ENCODE measurements at places on chromosomes 5 and 9. TPM values are rescaled to one million over a fixed set of nuclear protein-coding genes. Genes with fewer than 3 reads are reported as not detected.
A peak's percentile ranks its signal among the peaks of the same experiment; 100 is the strongest.

DNA sequence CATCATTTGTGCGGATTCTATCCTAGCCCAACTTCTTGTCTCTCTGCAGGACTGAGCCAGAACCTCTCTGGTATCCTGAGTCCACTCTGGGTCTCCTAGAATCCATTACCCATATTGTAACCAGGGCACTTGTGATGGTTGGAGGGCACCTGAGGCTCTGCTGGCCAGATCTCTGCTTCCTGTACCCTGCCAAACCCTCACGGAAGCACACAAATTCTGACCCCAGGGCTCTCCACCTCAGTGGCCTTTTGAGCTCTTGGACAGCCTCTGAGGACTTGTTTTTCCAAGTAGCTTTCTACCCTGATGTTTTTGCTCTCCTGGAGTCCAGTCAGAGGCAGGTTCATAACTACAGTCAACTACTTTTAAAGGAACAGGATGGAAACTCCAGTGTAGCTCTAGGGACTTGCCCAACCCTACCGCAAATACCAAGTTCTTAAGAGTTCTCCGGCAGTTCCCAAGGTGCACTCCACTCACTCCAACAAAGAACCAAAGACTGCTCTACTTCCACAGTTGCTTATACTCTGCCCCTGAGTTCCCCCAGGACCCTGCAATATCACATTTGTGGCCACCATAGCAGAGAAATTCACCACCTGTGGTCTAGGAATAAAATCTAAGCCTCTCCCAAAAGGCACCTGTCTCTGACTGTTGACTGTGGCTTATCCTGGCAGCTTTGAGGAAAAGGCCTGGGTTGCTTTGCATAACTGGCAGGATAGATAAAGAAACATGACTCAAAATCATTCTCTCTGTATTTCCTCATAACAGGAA, 9.6 kb downstream of the PIP5K1B start:
- DNase-seq, result peak; percentile 45
- peaks cover 4% of the 10 kb centered on the region for H3K4me1 ChIP-seq
- peak overlapping the region; percentile 78 for H3K27ac ChIP-seq
- H3K27me3 ChIP-seq, result peaks cover 3% of the 10 kb centered on the region
- no peak overlapping the region for H3K4me3 ChIP-seq
- H3K36me3 ChIP-seq, result no peaks in the 10 kb centered on the region

GRCh38 chr5:75214928-75215327, 21.8 kb downstream of the ANKRD31 start:
- peak; percentile 8 for DNase-seq
- no peak overlapping the region for H3K4me3 ChIP-seq
- no peak overlapping the region for H3K27ac ChIP-seq

- H3K4me1 ChIP-seq, result peaks cover 65% of the 10 kb centered on the region
- peak; percentile 74 for DNase-seq
- peaks cover 39% of the 10 kb centered on the region for H3K36me3 ChIP-seq
- H3K4me3 ChIP-seq, result no peak overlapping the region
Measured at GRCh38 chr9:134438195-134438788, 112.0 kb downstream of the RXRA start.

DNA sequence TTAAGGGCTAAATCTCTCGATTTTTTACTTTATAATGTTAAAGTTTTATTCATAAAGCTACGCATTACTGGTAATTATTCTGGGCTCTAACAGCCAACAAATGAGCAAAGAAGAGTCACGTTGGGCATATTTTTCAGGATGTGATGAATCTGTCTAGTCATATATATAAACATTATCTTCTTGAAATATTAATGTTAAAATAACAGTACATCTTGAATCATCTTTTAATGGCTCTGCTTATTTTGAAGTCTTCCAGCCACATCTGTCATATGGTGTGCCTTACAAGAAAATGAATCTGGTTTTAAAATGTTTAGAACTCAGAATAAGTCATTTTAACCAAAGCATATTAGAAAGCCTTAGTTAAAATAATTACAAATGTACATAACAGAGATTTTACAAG, 96.9 kb downstream of the CWC27 start:
- no peak overlapping the region for H3K27ac ChIP-seq
- H3K27me3 ChIP-seq, result no peaks in the 10 kb centered on the region
- no peaks in the 10 kb centered on the region for H3K36me3 ChIP-seq
- H3K4me3 ChIP-seq, result no peak overlapping the region

GRCh38 chr9:19460243-19460642, 51.4 kb downstream of the ACER2 start:
- no peak overlapping the region for H3K27ac ChIP-seq
- no peaks in the 10 kb centered on the region for H3K36me3 ChIP-seq
- peaks cover 22% of the 10 kb centered on the region for H3K4me1 ChIP-seq
- no peak overlapping the region for H3K4me3 ChIP-seq
- peak; percentile 23 for DNase-seq

DNA sequence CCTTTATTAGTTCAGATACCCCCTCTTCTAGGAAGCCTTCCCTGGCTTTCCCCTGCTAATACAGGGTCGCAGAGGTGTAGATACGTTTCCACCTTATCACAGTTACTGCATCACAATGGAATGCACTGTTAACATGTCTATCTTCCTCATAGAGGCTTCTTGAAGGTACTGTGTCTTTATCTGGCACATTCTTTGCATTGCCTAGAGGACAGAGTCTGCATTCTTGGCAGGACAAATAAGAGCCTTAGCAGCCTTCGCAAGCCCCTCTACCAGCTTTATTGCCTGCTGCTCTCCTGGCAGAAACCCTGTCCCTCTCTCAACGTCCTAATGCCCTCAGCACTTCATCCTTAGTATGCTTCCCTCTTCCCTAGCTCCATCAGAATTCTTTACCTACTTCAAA, 31.6 kb downstream of the SLC1A3 start:
- H3K27ac ChIP-seq, result no peak overlapping the region
- no peak overlapping the region for H3K4me3 ChIP-seq
- H3K27me3 ChIP-seq, result no peaks in the 10 kb centered on the region
- H3K4me1 ChIP-seq, result no peaks in the 10 kb centered on the region
- no peaks in the 10 kb centered on the region for H3K36me3 ChIP-seq

- no peak overlapping the region for H3K4me3 ChIP-seq
- no peaks in the 10 kb centered on the region for H3K36me3 ChIP-seq
- H3K27ac ChIP-seq, result no peak overlapping the region
- no peak for DNase-seq
Measured at GRCh38 chr5:4625206-4625896, 514.8 kb upstream of the ADAMTS16 start.

DNA sequence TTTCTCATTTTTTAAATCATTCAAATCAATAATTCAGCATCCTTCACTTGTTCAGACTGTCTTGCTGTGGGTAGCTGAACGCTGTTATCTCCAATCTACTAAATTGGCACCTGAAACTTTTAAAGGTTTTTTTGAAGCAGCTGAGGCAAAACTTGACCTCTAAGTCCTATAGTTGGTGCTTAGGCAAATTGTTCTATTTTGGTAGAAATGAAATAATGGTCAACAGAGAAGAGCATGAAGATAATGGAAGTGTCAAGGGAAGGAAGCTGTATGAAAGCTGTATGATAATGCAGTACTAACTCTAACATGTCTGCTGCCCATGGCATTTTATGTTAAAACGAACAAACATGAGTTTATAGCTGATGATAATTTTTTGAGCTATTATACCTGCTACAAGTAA, 138.0 kb downstream of the GDNF start:
- no peaks in the 10 kb centered on the region for H3K4me1 ChIP-seq
- no peak for DNase-seq
- H3K4me3 ChIP-seq, result no peak overlapping the region
- H3K36me3 ChIP-seq, result no peaks in the 10 kb centered on the region

GRCh38 chr9:61674465-61674864, 484.6 kb downstream of the SPATA31A7 start:
- no peak overlapping the region for H3K27ac ChIP-seq
- no peaks in the 10 kb centered on the region for H3K36me3 ChIP-seq
- H3K27me3 ChIP-seq, result no peaks in the 10 kb centered on the region
- no peaks in the 10 kb centered on the region for H3K4me1 ChIP-seq

- peaks cover 8% of the 10 kb centered on the region for H3K36me3 ChIP-seq
- no peak for DNase-seq
- H3K4me3 ChIP-seq, result no peak overlapping the region
- H3K27ac ChIP-seq, result no peak overlapping the region
Measured at GRCh38 chr9:77779010-77779409, 130.9 kb upstream of the GNA14 start.

DNA sequence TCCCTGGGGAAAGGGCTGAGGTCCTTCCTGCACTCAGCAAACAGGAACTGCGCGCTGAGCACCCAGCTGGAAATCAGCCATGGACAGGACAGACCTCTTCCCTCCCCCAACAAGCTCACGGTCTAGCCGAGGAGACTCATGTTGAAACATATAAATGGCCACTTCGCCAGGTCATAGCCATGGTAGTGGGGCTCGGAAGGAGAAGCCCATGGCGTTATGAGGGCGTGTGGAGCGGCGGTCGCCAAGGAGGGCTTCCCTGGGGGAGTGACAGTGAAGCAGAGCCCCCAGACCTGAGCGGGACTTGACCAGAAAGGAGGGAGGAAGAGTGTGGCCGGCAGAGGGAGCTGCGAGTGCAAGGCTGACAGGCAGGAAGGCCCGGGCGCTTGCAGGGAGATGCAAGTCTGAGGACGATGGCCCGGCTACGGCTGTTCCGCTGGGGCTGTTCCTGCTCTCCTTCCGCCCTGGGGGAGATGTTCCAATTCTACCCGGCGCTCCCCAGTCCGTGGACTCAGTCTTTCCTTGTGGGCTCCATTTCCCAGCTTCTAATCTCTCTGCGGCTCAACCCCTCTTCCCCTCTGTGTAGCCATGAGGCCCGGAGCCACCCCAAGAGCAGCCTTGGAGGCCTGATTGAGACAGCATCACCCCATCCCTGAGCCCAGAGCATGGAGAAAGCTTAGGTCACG, 43.9 kb upstream of the PRRC2B start:
- H3K4me1 ChIP-seq, result peaks cover 12% of the 10 kb centered on the region
- H3K27ac ChIP-seq, result no peak overlapping the region
- peak; percentile 93 for DNase-seq
- H3K27me3 ChIP-seq, result no peaks in the 10 kb centered on the region

DNA sequence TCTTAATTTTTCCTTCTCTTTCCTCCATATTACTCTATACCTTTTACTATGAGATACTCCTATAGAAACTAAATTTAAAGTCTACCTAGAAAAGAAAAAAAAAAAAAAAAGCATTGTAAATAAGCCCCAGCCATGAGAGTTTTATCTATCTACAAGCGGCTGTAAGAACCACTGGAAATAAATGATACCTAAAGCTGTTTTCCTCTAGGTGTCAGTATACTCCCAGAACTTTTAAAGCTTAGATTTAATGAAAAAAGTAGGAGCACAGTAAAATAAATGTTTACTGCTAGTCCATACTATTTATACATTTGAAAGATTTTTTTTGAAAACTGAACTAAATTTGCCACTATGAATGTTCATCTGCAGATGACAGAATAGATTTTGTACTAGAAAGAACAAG, 26.2 kb downstream of the TYRP1 start:
- H3K27ac ChIP-seq, result no peak overlapping the region
- no peak overlapping the region for H3K4me3 ChIP-seq
- H3K27me3 ChIP-seq, result no peaks in the 10 kb centered on the region
- no peak for DNase-seq
- H3K4me1 ChIP-seq, result no peaks in the 10 kb centered on the region
- no peaks in the 10 kb centered on the region for H3K36me3 ChIP-seq

- peak; percentile 63 for DNase-seq
- H3K4me1 ChIP-seq, result peaks cover 63% of the 10 kb centered on the region
- H3K4me3 ChIP-seq, result no peak overlapping the region
- no peaks in the 10 kb centered on the region for H3K36me3 ChIP-seq
- H3K27me3 ChIP-seq, result no peaks in the 10 kb centered on the region
Measured at GRCh38 chr9:136564379-136564988, 18.6 kb upstream of the NOTCH1 start.

GRCh38 chr5:138961221-138961620, 86.1 kb upstream of the LRRTM2 start:
- H3K27me3 ChIP-seq, result no peaks in the 10 kb centered on the region
- H3K4me1 ChIP-seq, result no peaks in the 10 kb centered on the region
- no peak for DNase-seq
- H3K27ac ChIP-seq, result no peak overlapping the region

GRCh38 chr5:1113805-1114586, 2.1 kb upstream of the SLC12A7 start:
- H3K27ac ChIP-seq, result no peak overlapping the region
- H3K4me3 ChIP-seq, result no peak overlapping the region
- peaks cover 31% of the 10 kb centered on the region for H3K4me1 ChIP-seq
- DNase-seq, result no peak

DNA sequence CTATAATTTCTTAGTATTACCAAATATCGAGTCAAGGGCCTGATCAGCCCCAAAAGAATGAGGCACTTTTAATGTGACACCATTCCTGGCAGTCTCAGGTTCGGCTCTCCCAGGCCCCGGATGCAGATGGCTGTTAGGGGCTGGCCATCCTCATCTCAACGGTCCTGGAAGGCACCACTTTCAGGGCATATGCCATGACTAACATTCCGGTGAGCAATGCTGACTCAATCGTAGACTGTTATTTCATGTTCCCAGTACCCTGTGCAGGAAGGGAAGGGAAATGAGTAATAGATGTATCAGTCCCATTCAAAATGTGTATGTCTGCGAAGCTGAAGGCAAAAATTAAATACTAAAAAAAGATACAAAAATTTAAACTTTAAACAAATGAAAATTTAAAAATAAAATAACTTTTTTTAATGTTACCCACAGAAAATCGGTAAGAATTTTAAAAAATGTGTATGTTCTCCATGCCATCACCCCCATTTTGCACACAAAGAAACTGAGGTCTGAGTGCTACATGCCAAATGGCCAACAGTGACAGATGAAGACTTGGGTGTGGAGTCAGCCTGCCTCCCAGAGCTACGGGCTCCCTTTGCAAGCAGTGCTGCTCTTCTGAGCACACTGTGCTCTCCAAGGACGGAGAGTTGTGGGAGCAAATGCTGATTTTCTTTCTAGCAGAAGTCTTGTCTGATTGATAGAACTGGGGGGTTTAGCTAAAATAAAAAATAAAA, 79.0 kb downstream of the GLDC start:
- H3K27me3 ChIP-seq, result no peaks in the 10 kb centered on the region
- H3K27ac ChIP-seq, result no peak overlapping the region
- DNase-seq, result no peak

- H3K27ac ChIP-seq, result peak overlapping the region; percentile 67
- H3K4me1 ChIP-seq, result peaks cover 34% of the 10 kb centered on the region
- H3K4me3 ChIP-seq, result no peak overlapping the region
- no peaks in the 10 kb centered on the region for H3K36me3 ChIP-seq
- peaks cover 20% of the 10 kb centered on the region for H3K27me3 ChIP-seq
- DNase-seq, result no peak
Measured at GRCh38 chr5:132808448-132808847, 4.7 kb upstream of the SOWAHA start.

GRCh38 chr5:28226407-28226806, 1188.0 kb upstream of the CDH9 start:
- H3K4me3 ChIP-seq, result no peak overlapping the region
- no peak for DNase-seq
- H3K27ac ChIP-seq, result no peak overlapping the region
- H3K36me3 ChIP-seq, result no peaks in the 10 kb centered on the region
- no peaks in the 10 kb centered on the region for H3K27me3 ChIP-seq

- no peaks in the 10 kb centered on the region for H3K27me3 ChIP-seq
- DNase-seq, result no peak
- H3K4me3 ChIP-seq, result no peak overlapping the region
- H3K27ac ChIP-seq, result no peak overlapping the region
Measured at GRCh38 chr5:74810915-74811314, 43.9 kb downstream of the NSA2 start.

- DNase-seq, result peak; percentile 50
- no peak overlapping the region for H3K4me3 ChIP-seq
- H3K36me3 ChIP-seq, result no peaks in the 10 kb centered on the region
- peaks cover 61% of the 10 kb centered on the region for H3K4me1 ChIP-seq
- H3K27ac ChIP-seq, result no peak overlapping the region
Measured at GRCh38 chr5:56637321-56637920, 177.9 kb upstream of the MAP3K1 start.

Gene ADRA1B
- total RNA-seq, result not detected

Gene ACER2
- 20.5 TPM for total RNA-seq

Gene CNTFR
- 2.4 TPM for total RNA-seq

Gene ABLIM3
- total RNA-seq, result 5.3 TPM

Gene FGD3
- total RNA-seq, result 2.5 TPM

Gene CHSY3
- total RNA-seq, result 6.1 TPM

Gene SLC25A48
- total RNA-seq, result not detected

Gene NRG2
- 1.0 TPM for total RNA-seq

Gene PDLIM4
- total RNA-seq, result 37.8 TPM

Gene ENTREP1
- total RNA-seq, result 40.2 TPM

Measured in stomach (tissue), 19 donors.